ENCODE measurements at places on chromosomes 2 and 18. TPM values are rescaled to one million over a fixed set of nuclear protein-coding genes. Genes with fewer than 3 reads are reported as not detected.

FAM161A gene
- total RNA-seq = 6.4 TPM

CYP1B1 gene
- 14.1 TPM for total RNA-seq

GPAT2 gene
- 1.2 TPM for total RNA-seq

GRCh38 chr2:70817284-70817954 is 3.0 kb downstream of the CLEC4F start:
- no peak for DNase-seq

- no peak for DNase-seq
Measured at GRCh38 chr2:74077636-74078035, 70.1 kb downstream of the BOLA3 start.

All from skin of body (tissue), 3 donors.